ENCODE measurements at places on chromosomes 6 and 20.

DNA sequence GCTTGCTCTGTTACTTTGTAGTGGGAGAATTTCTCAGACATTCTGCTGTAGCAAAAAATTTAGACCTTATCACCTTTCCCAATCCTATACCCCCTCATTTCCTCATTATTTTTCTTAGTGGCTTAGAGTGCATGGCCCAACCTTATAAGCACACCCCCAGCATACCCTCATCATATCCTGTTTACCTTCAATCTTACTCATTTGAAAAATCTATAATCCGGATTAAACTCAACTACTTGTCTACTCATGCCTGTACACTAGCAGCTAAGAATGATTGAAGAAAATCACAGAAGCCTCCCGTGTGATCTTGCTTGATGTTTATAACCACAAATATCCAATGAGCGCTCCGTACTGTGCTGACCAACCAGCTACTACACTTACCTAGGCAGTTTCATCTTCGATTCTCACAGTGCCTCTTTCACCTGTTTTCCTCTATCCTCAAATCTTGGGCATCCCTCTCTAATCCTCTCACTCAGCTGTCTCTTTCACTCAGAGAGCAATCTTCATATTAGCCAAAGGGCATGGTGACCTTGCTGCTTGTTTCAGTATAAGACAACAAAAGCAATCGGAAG lies 36.6 kb downstream of the AIG1 start:
- no peak for DNase-seq

DNA sequence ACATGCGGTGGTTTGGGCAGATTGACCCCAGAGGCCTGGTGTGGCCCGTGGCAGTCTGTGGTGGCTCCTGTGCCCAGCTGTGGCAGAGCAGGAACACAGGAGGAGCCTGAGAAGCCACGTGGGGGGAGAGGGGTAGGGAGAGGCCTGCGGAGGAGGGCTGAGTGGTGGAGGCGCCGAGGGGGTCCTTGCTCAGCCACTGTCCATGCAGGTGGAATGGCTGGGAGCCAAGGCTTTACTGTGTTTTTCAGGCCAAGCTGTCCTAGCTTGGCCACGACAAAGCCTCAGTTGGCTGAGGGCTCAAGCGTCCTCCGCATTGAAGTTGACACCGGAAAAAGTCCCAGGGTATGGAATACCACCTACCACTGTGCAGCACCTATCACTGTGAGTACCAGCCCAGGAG lies 107.0 kb downstream of the VEGFA start:
- DNase-seq = no peak

- no peak for DNase-seq
These were observed 36.6 kb upstream of the HDAC2 start for GRCh38 chr6:114007516-114007915.

DNA sequence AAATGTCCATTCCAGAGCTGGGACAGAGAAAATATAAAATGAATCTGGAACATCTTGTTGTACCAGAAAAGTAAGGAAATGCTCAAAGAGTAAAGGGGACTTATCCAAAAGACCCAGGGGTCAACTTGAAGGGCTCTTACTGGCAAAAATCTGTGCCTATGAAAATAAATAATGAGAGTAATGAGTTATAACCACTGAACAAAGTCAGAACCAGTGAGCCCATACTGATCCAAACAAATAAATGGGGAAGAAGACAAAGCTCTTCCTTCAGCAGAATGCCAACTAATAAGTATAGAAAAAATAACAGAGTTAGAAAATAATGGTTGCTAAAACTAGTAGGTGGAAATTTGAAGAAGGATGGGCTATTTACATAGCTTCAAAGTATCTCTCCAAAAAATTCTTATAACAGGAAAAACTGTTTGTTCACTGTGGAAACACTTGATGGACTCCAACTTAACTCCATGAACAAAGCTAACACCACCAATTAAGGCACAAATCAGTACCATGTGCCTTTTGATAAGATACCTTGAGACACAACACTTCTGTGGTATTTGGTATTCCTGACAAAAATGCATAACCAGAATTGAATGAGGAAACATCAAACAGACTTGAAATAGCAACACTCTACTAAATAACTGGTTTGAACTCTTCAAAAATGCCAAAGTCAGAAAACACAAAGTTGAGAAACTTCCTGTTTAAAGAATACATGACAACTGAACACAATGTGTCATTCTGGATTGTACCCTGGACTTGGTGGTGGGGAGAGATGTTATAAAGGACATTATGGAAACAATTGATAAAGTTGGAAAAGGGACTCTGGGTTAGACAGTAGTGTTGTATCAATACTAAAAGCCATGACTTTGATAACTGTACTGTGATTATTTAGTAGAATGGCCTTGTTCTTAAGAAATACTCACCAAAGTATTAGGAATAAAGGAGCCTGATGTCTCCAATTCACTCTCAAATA lies 197.5 kb downstream of the ISM1 start:
- DNase-seq = no peak

GRCh38 chr6:13425943-13426931 lies 61.2 kb downstream of the GFOD1 start:
- DNase-seq = no peak

- no peak for DNase-seq
These were observed 20.2 kb downstream of the CDS2 start for GRCh38 chr20:5146871-5147592.
